Hematopoietic multipotent progenitor cell treated with erythropoietin and hydrocortisone succinate and interleukin-3 and kit ligand, for 17 days (in vitro differentiated cells): ENCODE measurements at places on chromosomes 6 and 20.
A peak's percentile ranks its signal among the peaks of the same experiment; 100 is the strongest.

DNA sequence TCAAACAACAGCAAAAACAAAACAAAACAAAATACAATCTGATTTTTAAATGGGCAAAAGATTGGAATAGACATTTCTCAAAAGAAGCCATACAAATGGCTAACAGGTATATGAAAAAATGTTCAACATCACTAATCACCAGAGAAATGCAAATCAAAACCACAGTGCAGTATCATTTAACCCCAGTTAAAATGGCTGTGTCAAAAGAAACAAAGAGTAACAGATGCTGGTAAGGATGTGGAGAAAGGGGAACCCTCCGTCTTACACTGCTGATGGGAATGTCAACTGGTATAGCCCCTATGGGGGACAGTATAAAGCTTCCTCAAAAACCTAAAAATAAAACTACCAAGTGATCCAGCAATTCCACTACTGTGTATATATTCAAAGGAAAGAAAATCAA, 10.9 kb upstream of the NELFCD start:
- DNase-seq: no peak

GRCh38 chr6:34237722-34238584, 1.3 kb downstream of the HMGA1 start:
- DNase-seq: peak; percentile 49

- peak; percentile 54 for DNase-seq
Observed at GRCh38 chr20:33299111-33299603, 16.1 kb downstream of the BPIFB1 start.

- DNase-seq: no peak
Observed at GRCh38 chr6:63640062-63640461, 4.5 kb downstream of the PHF3 start.

DNA sequence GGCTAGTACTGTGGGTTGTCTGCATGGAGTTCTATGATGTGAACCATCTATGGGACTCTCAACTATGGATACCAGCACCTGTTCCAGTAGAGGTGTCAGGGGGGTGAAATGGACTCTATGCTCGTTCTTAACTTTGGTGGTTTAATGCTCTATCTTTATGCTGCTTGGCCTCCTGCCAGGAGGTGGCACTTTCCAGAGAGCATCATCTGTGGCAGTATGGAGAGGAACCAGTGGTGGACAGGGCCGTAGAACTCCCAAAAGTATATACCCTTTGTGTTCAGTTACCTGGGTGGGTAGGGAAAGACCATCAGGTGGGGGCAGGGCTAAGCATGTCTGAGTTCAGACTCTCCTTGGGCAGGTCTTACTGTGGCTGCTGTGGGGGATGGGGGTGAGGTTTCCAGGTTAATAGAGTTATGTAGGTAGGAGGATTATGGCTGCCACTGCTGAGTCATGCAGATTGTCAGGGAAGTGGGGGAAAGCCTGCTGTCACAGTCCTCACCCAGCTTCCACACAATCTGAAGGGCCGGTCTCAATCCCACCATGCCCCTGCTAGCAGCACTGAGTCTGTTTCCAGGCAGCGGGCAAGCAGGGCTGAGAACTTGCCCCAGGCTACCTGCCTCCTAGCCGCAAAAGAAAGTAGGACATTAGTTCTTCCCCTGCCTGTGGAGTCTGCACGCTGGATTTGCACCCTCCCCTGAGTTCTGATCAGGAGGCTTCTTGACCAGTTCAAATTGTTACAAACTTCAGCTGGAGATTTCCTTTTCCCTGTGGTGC, 284.0 kb downstream of the KCNQ5 start:
- DNase-seq: no peak

- DNase-seq: no peak
Observed at GRCh38 chr6:164417537-164418261, 891.7 kb downstream of the C6orf118 start.

GRCh38 chr20:42855896-42856295, 333.8 kb downstream of the PTPRT start:
- DNase-seq: no peak

DNA sequence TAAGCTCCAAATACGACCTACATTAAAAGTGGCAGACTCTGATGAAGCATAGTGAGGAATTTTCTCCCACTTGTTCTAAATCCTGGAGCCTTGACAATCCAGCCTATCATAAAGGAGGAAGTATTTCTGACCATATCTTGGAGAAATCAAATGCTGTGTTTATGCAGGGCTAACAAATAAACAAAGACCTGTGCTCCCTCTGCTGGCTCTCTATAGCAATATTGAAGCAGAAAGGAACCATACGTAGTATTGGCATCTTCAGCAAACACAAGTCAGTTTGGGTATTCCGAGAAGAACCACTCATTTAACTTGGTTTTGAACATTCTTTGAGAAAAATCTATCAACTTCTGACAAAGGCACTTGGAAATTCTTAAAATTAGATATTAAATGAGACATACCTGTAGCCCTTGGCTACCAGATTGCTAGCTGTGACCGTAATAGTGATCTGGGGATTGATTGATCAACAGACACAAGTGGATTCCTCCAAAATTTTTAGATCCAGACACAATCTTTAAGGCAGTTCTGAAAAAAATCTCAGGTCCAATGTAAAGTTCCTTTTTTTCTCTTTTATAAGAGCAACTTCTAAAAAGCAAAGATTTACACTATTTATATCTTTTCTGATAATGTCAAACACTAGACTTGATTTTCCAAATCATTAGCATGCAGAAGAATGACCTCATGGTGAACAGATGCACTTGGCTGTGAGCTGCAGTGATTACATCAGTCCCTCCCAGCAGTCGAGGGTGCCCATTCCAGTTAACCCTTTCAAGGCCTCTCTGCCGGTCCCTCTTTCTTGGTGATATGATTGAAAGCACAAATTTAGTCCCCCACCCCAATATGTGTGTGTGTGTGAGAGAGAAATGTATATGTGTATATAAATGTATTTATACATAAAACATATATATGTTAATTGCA, 40.2 kb downstream of the INSM1 start:
- no peak for DNase-seq

GRCh38 chr6:26412228-26412627, 10.2 kb downstream of the BTN3A1 start:
- no peak for DNase-seq

DNA sequence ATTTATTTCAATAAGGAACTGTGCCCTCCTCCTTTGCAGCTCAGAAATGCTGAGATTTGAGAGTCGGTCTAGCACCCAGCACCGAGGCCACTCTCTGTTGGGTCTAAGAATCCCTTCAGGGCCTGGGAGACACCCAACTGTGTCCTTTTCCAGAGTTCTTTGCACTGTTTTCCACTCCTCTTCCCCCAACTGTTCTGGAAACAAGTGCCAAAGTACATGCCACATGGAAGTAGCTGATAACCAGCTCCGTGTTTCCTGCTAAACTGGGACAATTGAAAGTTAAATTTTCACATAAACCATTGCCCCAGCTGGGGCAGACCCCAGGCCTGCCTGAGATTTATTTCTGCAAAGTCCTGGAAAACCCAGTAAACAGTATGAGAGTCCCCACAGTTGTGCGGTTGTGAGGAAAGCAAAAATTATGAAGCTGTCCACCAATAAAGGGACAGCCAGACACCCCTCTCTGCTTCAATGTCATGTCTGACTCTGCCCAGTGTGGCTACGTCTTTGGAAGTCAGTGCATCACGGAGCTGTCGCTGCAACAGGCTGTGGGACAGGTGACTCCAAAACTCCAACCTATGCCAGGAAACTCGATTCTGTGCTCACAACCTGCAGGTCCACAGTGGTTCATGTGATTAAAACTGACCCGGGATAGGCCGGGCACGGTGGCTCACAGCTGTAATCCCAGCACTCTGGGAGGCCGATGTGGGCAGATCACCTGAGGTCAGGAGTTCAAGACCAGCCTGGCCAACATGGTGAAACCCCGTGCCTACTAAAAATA, 178.0 kb upstream of the AFDN start:
- no peak for DNase-seq

DNA sequence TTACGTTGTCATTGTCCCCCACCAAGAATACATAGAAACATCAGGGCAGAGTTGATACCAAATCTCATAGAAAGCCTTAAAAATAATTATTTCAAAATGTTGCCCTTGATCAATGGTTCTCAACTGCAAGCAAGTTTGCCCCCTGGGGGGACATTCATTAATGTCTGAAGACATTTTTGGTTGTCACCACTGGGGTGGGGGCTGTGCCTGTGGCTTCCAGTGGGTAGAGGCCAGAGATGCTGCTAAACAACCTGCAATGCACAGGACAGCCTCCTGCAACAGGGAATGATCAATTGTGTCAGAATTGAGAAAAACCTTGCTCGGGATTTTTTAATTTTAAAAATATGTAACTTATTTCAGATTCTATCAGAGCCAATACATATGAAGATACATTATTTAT, 130.6 kb upstream of the DOK5 start:
- no peak for DNase-seq

GRCh38 chr6:13836170-13836569, 21.8 kb upstream of the MCUR1 start:
- DNase-seq: no peak

DNA sequence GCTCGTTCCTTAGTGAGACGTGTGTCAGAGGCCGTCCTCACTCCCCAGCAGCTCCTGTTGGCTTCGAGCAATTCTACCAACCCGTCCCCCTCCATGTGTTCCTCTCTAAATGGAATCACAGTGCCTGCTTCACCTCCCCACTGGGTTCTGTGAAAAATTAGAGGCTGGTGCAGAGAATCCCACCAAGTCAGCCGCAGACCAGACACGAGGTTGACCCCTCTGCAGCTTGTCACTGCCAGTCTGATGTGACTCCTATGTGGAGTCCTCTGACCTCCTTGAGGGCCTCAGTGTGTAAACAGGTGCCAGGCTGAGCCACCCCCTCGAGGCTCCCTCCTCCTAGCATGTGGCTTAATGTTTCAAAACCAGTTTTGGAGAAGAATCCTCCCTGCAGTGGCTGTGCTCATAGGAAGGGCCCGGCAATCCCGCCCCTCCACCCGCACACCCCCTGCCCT, 12.6 kb upstream of the IRF4 start:
- no peak for DNase-seq

- DNase-seq: no peak
Observed at GRCh38 chr20:41287327-41287726, 30.2 kb downstream of the ZHX3 start.

DNA sequence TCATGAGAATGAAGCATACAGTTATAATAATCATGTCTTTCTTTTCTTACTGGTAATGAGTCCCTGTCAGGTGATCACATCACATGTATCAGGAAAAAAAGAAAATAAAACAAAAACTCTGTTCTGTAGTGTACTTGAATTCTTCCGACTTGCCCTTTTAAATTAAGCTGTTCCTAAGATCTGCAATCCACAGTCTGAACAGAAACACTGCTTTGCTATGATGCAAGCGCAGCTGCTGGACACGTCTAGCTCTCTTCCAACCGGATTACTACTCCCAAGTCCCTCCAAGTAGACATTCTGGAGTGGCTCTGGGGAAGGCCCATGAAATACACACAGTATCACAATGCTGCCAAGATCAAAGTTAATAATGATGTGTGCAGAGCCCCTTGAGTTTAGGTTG, 83.7 kb downstream of the FYN start:
- DNase-seq: no peak

DNA sequence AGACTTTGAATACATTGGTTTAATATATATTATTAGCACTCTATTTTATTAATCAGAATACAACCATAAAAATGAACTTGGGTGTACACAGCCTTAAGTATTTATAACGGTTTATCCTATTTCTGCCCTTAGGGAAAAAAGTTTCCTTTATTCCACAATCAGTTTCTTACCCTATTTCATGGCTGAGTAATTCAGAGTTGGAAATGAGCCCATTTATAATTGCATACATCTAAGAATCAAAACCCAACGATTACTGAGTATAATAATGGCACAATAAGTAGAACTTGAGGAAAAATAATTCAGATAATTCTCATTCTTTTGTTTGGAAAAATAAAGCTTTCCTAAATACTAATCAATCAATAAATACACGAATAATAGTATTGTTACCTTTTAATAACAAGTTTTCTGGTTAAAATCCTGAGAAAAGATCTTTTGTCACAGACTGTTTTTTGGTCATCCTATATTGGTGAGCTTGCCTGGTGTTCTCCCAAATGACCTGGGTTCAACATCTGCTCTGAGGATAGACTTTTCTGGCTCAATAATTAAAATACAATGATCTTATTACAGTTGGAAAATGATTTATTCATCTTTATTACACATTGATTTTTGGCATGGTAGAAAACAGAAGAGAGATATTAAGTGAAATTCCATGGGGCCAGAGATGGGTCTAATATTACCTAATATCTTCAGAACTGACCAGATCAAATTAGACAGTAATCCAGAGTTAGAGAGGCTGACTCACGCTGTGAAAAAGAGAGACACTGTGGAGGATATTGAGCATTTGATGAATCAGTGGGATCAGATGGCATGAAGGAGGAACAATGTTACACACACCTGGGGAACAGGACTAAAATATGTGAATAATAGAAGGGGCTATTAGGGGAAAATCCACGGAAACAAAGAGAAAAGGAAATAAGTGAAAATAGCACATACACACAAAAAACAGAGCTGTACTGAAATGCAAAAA, 162.1 kb upstream of the TBX18 start:
- DNase-seq: no peak
